ENCODE measurements at places on chromosomes 16 and 17. TPM values are rescaled to one million over a fixed set of nuclear protein-coding genes. Genes with fewer than 3 reads are reported as not detected.

Gene LPO
- 0.19 TPM for polyA plus RNA-seq

Gene SHCBP1
- polyA plus RNA-seq: 8.8 TPM

Gene HCRT
- not detected for polyA plus RNA-seq

Gene NPIPA7
- polyA plus RNA-seq: 4.3 TPM

Gene SP6
- polyA plus RNA-seq: 1.0 TPM

Gene CENPT
- 32.1 TPM for polyA plus RNA-seq

Gene TMC8
- 3.3 TPM for polyA plus RNA-seq

Gene WFIKKN2
- polyA plus RNA-seq: 1.2 TPM

Gene SCIMP
- polyA plus RNA-seq: 1.2 TPM

Gene MMP28
- 3.6 TPM for polyA plus RNA-seq

Gene ACOX1
- polyA plus RNA-seq: 18.9 TPM

Gene KCTD19
- 0.32 TPM for polyA plus RNA-seq

Gene NACA2
- 1.0 TPM for polyA plus RNA-seq

Gene METTL23
- polyA plus RNA-seq: 21.0 TPM

Gene METTL2A
- polyA plus RNA-seq: 16.6 TPM

Gene ESRP2
- 0.52 TPM for polyA plus RNA-seq

Gene RPAIN
- 50.7 TPM for polyA plus RNA-seq

Gene KRTAP9-8
- not detected for polyA plus RNA-seq

Gene DHX58
- polyA plus RNA-seq: 5.8 TPM

Gene CNGB1
- 0.03 TPM for polyA plus RNA-seq

Gene RANBP10
- polyA plus RNA-seq: 23.6 TPM

Gene PRSS8
- polyA plus RNA-seq: 0.09 TPM

Gene RTN4RL1
- 1.5 TPM for polyA plus RNA-seq

Gene PIPOX
- 1.9 TPM for polyA plus RNA-seq

Gene ENGASE
- 17.9 TPM for polyA plus RNA-seq

Gene NLRC3
- polyA plus RNA-seq: 1.2 TPM

Gene ARL6IP1
- polyA plus RNA-seq: 73.6 TPM

Gene PYDC1
- polyA plus RNA-seq: 2.1 TPM

Gene RPL38
- polyA plus RNA-seq: 1,846 TPM
